Glutamatergic neuron (in vitro differentiated cells): ENCODE measurements at places on chromosomes 7 and 10.

DNA sequence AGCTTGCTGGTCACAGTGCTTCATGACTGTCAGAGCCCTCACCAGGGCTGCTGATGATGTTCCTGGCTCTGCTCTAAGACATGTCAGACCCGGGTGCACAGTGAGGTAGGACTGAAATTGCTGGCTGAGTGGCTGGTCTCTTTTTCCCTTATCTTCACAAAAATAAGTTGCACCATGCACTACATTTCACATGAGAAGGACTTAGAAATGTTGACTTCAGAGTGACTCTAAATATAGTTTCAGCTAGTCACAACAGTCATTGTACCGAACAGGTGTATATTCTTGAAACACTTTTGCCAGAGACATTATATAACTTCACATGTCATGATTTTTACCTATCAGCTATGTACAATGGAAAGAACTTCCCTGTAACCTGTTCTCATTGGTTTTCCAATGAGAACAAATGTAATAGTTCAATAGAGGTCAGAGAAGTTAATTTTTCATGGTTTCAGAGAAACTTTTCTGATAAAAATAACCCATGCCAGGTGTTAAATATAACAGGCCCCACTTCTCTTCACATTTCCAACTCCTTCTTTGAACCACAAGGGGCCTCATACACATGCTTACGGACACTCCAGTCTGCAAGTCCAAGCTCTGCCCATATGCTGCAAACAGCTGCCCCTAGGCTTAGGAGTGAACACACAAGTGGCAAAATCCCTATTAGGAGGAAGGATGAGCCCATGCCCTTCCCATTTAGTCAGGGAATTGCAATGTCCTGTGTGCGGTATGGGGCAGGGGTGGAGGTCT is 115.6 kb downstream of the CDK6 start:
- DNase-seq = peak; percentile 39

GRCh38 chr10:91816981-91817380 is 18.8 kb downstream of the TNKS2 start:
- DNase-seq = no peak

- DNase-seq = no peak
These were observed 87.8 kb downstream of the CHRM2 start for GRCh38 chr7:136956232-136956631.

DNA sequence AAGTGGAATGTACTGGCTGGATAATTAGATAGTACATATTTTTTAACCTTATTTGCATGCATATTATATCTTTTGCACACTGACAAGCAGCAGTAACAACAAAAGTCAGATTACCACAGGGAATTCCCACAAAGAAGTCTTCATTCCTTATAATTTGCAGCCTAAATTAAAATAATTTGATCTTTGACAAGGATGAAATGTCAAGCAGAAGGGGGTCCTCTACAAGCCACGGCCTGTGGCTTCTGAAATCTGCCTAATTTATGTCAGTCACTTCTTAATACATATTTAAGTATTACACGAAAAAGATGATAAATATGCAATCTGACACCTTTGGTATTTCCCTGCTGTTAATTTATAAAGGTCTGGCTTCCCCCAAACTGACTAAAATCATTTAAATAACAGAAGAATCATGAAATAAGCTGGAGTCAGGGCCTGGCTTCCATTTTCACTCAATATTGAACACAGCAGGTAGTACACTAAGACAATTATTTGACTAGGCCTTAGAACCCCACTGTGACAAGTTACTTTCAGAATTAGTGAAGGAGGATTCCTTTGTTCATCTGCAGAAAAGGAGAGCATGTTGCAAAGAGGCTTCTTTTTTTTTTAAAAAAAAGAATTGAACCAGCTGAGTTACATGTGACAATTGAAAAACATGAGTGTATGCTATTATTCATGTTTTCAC is 351.1 kb upstream of the ETV1 start:
- DNase-seq = no peak

DNA sequence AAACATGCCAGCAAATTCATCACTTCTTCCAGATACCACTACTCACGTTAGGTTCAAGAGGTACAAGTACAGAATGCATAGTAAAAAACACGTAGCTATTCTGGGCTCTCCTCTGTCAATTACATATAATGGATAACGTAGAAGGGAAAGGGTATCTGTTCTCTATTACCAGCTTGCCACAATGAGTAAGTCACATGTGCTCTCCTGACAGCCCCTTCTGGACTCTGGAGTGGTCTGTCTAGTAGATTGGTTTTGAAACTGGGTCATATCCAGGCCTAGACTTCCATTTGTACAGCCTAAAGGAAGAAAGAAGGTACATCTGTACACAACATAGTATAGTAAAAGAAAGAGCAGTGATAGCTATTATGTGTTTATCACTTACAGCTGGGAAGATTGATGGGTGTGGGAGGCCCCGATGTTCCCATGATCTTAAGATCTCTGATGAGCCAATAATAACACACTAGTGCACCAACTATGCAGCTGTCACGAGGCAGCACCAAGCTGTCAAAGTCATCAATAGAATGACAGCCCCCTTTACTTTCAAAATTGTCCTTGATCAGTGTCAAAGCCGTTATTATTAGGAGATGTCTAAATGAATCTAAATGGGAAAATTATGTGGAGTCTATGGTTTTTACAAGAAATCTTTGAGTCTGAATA is 161.9 kb upstream of the AGK start:
- no peak for DNase-seq

DNA sequence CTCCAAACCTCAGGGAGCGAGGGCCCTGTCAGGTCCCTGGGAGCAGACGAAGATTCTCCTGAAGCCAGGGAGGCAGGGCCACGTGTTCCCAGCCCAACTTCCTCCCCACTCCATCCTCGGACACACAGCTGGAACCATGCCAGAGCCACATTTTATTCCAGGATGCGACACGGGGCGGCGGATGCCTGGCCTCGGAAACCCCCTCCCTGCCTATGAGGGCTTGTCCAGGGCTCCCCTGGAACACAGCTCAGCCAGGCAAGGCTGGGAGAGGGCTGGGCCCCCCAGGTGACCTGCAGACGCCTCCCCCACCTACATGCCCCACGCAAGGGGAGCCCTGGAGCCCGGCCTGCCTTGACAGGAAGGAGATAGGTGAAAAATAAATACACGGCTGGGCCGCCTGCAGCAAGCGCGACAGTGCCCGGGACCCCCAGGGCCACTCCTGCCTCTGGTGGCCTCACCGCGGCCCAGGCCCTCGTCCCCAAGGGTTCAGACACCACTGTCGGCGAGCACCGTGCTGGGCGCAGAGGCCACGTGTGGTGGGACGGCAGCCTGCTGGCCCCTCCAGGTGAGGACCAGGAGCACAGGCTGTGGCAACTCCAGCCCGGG is 21.5 kb downstream of the GET4 start:
- no peak for DNase-seq

DNA sequence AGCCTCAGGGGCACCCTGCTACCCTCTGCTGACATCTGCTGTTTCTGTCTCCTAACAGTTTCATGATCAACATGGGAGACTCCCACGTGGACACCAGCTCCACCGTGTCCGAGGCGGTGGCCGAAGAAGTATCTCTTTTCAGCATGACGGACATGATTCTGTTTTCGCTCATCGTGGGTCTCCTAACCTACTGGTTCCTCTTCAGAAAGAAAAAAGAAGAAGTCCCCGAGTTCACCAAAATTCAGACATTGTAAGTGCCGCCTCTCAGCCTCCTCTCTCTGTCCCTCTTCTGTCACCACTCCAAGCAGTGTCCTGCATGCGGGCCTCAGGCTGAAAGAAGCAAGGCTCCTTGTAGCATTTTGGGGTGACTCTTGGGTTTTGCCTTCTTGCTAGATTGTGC is 39.0 kb downstream of the POR start:
- no peak for DNase-seq

DNA sequence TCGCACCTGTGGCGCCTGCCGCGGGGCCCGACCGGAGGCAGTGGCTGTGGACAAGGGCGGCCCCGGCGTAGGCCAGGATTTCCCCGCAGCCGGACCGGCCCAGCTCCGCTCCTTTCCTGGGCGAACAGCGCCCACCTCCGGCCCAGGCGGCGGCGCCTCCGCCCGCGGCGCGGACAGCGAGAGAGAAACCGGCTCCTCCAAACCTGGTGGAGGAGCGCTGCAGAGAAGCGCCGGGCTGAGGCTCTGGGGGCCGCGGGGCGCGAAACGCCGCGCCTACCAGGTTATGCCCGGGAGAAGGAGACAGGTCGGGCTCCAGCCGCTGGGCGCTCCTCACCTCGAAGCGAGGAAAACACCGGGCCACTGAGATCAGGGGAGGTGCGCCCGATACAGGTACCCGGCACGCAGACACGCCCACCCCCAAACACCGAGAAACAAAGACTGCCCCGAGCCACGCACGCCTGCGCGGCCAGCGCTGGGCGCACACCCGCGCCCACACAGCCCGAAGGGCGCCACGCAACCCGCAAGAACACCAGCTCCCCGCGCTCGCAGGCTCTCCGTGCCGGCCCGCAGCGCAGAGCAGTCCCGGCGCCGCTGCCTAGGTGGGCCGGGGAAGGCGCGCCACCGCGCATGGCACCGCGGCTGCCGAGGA is 3.3 kb downstream of the GRID1 start:
- peak; percentile 86 for DNase-seq

GRCh38 chr10:35336921-35337823 is 863 bp downstream of the CCNY start:
- DNase-seq = peak; percentile 62

- no peak for DNase-seq
These were observed 91.0 kb downstream of the ELFN1 start for GRCh38 chr7:1761097-1761496.

- no peak for DNase-seq
These were observed 584.6 kb downstream of the CNTNAP2 start for GRCh38 chr7:146701166-146701565.

DNA sequence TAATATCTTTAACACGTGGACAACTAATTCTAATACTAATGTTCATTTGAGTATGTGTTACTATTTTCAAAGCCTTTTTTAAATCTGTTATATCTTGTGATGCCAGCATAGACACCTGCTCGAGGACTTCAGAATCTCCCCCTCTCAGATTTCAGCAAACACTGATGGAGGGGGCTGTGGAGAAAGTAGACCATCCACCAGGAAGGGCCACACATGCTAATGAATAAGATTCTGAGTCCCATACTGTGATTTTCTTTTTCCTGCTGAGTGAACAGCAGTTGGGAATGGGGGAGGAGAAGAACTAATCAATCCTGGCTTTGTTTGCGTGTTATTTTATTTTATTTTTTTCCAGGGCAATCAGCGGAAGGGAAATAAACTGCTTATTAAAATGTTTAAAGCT is 157.9 kb upstream of the CSTF2T start:
- no peak for DNase-seq

DNA sequence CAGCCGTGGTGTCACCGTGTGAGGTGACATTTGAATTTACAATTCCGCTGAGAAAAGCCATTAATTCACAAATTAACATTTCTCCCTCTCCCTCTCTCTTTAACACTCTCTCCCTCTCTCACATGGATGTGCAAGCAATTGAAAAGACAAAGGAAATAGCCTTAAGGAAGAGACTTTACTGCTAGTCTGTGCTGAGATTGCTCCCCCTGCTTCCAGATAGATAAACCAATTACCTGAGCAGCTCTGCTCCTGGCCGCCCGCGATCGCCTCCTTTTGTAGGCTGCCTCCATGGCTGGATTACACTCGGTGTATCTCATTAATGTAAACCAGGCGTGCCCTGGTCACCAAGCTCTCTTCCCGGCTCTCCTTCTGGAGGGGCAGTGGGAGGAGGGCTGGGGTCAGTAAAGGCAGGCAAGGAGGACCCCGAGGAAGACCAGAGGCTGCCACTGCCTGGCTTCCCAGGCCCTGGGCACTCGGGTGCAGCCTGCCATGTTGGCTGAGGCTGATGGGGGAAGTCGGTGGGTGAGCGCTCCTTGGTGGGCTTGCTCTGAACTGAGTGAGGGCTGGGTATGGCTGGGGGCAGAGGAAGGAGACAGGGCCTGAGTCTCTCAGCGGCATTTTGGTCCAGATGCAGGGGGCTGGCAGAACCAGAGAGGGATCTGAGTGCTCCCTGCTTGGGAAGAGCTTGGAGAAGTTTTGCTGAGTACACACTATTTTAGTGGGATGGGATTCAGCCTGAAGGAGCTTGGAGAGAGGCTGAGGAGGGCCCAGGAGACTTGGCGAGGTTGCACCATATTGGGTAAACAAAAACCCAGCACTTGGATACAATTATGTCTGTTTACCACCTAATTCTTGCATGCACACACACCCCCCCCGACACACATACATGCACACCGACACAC is 42.9 kb downstream of the PAX2 start:
- no peak for DNase-seq

- no peak for DNase-seq
These were observed 70.7 kb upstream of the ADO start for GRCh38 chr10:62733654-62734293.

DNA sequence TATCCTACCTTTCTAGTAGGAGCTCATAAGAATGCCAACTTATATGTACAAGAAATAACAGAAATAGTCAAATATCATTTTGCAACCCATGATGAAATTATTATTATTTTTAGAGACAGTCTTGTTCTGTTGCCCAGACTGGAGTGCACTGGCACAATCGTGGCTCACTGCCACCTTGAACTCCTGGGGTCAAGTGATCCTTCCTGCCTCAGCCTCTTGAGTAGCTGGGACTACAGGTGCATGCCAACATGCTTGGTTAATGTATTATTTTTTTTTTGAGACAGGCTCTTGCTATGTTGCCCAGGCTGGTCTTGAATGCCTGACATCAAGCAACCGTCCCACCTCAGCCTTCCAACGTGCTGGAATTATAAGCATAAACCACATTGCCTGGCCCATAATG is 44.8 kb downstream of the TNPO3 start:
- no peak for DNase-seq

GRCh38 chr7:22810843-22811242 is 11.8 kb downstream of the TOMM7 start:
- no peak for DNase-seq

DNA sequence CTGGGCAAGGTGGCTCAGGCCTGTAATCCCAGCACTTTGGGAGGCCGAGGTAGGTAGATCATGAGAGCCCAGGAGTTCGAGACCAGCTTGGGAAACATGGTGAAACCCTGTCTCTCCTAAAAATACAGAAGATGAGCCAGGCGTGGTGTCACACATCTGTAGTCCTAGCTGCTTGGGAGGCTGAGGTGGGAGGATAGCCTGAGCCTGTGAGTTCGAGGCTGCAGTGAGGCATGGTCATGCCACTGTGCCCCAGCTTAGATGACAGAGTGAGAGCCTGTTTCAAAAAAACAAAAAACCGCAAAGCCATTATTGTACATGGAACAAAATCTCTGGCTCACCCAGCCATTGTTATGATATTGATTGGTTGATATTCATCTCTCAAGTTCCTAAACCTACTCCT is 53.7 kb downstream of the KMT2E start:
- no peak for DNase-seq

GRCh38 chr10:128178302-128178958 is 52.2 kb upstream of the MKI67 start:
- DNase-seq = peak; percentile 69
